GM18507 (cell line): ENCODE measurements at places on chromosomes 5 and 9.

DNA sequence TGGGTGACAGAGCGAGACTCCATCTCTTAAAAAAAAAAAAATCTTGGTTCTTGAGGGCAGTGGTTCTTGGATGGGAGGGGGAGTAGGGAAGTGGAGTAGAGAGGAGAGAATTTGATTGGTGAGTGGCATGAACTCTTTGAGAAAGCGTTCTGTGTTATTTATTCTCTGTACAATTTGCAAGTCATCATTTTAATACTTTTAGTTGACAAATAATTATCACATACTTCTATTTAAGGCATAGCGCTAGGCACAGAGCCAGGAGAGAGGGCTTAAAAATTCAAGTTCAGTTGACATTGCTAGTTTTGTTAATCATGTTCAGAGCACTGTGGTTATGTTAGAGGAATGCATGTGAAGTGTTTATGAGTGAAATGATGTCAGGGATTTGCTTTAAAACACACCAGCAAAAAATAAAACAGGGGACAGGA is 24.6 kb downstream of the HSDL2 start:
- DNase-seq, result no peak

DNA sequence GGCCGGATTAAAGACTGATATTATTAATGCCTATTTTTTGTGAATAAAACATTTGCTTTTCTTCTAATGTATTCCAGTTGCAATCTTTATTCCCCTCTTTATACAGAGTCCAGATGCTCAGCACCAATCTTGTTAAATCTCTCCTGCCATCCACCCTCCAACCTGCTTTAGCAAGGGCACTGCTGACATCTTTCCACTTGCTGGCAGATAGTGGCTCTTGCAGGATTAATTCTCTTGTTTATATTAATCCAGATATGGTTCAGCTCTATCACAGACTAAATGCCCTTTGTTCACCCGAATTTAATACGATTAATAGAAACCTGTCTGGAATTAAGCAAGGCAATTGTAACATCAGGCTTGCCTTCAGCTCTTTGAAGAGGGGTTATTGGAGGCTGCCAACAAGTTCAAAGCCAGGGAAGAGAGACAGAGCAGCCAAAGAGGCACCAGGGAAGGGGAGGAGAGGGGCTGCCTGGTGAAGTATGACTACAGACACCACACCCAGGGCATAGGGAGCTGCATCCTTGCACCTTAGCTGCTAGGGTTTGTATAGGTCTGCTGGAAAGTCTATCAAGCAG is 236.2 kb downstream of the SAXO1 start:
- no peak for DNase-seq

DNA sequence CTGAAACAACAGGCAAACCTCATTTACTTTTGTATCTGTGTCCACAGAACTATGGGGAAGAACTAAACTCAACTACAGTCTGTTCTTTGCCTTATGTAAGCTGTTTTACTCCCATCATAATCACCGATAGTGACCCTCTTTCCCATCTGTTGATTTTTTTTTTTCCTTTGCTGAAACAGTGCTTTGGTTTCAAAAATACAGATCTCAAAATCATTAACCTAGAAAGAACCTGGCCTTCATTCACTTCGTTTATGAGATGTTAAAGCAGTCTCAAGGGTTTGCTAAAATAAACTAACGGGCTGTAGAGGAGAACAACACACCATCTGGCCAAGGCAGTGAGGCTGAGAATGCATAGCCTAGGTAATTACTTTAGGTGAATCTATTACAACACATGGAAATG is 706.6 kb upstream of the ZNF608 start:
- no peak for DNase-seq

GRCh38 chr9:130304116-130304515 is 38.6 kb downstream of the HMCN2 start:
- no peak for DNase-seq

- DNase-seq, result no peak
Measured at GRCh38 chr9:80030801-80031200, 459.0 kb downstream of the TLE4 start.

DNA sequence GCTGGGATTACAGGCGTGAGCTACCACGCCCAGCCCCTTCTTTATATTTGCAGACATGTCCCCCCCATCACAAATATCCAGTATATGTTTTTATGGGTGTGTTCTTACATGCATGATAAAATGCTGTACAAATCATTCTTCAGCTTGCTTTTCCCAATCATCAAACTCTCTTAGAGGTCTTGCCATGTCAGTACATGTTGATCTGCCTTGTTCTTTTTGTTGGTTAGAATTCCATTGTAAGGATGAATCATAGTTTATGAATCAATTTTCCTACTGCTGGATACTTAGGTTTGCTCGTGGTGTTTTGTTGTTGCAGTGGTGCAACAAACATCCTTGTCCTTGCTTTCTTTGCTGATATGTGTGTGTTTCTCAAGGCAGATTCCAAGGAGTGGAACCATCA is 79.9 kb upstream of the NEURL1B start:
- no peak for DNase-seq

DNA sequence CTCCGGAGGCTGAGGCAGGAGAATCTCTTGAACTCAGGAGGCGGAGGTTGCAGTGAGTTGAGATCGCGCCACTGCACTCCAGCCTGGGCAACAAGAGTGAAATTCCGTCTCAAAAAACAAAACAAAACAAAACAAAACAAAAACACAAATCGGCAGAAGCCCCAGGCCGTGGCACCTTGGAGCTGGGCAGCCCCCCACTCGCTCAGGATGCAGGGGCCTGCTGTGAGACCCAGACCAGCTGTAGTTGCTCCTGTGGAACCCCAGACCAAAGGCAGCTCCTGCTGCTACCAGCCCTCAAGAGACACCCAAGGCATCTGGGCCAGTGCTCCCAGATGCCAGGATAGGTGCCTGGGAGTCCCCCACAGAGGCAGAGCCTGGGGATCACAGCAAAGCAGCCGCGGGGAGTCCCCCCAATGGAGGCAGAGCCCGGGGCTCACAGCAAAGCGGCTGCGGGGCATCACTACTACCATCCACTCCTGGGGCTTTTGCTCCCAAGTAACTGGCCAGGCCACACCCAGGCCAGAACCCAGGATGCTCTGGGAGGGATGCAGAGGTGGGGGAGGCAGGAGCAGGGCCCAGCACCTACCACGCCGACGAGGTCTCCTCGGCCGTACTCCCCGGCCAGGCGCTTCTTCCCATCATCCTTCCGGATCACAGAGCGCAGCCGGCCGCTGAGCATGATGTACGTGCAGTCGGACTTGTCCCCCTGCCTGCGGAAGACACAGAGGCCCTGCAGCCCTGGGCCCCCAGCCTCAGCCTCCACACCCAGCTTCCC is 37.7 kb upstream of the NSMF start:
- DNase-seq, result no peak

- DNase-seq, result peak; percentile 5
Measured at GRCh38 chr9:21559402-21560280, 77.5 kb upstream of the IFNE start.

GRCh38 chr9:134918646-134919045 is 934 bp upstream of the FCN1 start:
- DNase-seq, result no peak

DNA sequence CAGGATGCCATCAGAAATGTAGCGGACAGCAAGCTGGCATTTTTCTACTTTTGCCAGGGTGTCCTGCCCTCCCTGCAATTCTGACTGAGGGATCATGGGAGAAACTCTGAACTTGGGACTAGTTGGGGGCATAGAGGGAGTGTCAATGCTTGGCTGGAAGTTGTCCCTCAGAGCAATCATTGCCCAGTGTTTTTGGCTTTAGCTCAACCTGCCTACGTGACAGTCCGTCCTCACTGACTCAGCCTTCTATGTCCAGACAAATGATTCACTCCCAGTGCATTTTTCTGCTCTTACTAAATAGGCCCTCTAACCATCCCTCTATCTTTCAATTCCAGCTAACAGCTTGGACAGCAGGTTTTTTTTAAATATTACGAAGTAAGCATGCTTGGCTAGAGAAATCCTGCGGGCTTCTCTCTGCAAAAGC is 627.4 kb downstream of the TLR4 start:
- no peak for DNase-seq

GRCh38 chr9:20987521-20987920 is 43.9 kb downstream of the HACD4 start:
- no peak for DNase-seq

GRCh38 chr5:1661831-1662558 is 137.6 kb downstream of the MRPL36 start:
- no peak for DNase-seq

DNA sequence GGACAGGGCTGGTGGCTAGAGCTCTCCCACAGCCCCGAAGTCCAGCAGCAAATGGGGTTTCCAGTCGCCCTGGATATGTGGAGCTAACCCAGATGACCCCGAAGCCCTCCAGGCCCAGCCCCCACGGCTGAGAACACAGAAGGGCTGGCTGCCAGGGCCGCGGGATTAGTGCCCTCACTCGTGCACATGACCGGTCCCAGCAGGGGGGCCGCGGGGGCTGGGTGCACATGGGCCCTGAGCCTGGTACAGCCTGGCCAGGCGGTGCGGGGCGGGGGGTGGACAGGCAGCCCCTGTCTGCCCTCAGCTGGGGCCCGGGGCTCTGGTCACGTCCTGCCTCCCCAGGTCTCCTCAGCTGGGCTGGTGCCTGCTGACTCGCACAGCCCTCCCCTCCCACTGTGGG is 5.9 kb downstream of the SSNA1 start:
- DNase-seq, result no peak
